Ovary (tissue), 10 donors: ENCODE measurements at places on chromosomes 1 and 21.

DNA sequence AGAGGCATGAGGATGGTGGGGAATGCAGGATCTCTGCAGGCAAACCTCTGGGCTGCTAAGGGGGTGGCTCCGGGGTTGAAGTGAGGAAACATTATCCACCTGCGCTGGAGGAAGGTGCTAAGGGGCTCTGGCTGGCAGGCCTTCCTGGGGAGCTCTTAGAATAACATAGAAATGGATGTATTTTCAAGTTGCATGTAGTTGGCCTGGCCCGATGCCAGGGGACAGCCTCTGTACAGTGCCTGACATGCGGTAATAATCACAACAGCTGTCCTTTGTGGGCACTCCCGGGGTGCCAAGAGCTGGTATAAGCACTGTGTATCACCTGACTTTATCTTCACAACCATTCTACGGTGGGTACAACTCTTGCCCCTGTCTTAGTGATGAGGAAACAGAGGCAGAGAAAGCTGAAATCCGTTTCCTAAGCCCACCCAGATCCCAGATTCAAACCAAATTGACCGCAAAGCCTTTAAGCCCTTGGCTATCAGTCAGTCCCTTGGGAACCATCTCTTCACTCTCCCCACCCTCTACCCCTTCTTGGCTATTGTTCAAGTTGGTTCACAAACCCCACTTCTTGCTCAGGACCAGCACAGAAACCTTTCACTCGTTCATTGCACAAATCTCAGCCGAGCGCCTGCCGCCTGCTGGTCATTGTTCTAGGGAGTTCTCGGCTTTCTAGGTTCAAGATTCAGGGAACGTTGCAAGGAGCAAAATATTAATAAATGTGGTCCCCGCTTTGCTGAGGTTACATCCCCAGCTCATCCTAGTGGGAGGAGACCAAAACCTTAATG lies 30.9 kb downstream of the PADI4 start:
- DNase-seq = no peak

- DNase-seq = no peak
Measured at GRCh38 chr21:40294345-40294744, 427.1 kb downstream of the PCP4 start.

GRCh38 chr1:219573960-219574359 lies 38.9 kb downstream of the ZC3H11B start:
- DNase-seq = no peak

GRCh38 chr1:1109743-1110142 lies 6.1 kb downstream of the C1orf159 start:
- no peak for DNase-seq

GRCh38 chr1:223763251-223763650 lies 50.9 kb downstream of the CAPN2 start:
- DNase-seq = no peak

- no peak for DNase-seq
Measured at GRCh38 chr1:205746757-205747412, 3.1 kb downstream of the NUCKS1 start.

DNA sequence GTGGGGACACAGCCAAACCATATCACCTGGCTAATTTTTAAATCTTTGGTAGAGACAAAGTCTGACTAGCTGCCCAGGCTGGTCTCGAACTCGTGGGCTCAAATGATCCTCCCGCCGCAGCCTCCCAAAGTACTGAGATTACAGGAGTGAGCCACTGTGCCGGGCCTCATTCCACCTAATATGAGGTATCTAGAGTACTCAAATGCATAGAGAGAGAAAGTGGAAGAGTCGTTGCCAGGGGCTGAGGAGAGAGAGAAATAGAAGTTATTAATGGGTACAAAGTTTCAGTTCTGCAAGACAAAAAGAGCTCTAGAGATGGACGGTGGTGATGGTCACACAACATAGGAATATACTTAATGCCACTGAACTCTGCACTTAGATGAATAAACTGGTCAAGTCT lies 119.6 kb downstream of the TOMM20 start:
- DNase-seq = no peak

DNA sequence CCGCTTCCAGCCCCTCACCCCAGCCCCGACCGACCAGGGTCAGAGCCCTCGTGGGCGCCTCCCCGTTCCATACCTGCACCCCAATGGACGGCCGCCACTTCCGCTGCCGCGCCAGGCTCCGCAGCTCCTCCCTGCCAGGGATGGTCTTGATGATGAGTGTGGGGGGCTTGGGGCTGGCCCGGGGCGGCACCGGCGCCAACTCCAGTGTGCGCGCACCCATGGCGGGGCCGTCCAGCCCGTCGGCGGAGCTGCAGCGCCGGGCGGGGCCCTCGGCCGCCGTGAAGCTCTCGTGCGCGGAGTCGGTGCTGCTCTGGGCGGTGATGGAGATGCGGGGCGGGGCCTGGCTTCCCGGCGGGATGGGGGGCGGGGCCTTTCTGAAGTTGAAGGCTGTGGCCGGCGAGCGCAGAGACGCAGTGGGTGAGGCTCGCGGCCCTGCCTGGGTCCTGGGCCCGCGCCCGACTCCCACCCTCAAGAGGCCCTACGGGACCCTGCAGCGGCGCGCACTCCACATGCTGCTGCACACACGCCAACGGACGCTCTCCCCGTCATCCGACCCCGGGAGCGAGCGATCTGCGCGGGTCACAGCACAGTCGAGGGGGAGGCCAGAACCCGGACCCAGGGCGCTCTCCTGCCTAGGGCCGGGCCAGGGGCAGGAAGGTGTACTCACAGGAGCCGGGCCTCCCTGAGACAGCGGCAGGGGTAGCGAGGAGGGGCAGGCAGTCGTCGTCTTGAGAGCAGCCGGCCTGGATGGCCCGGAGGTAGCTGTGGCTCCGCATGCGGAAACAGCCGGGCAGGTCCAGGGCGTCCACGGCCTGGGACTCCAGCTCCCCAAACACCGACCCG lies 26.1 kb upstream of the SMIM12 start:
- peak; percentile 54 for DNase-seq

GRCh38 chr1:234735476-234735875 lies 125.5 kb upstream of the IRF2BP2 start:
- no peak for DNase-seq

GRCh38 chr1:231676487-231676886 lies 49.9 kb downstream of the DISC1 start:
- DNase-seq = no peak

- no peak for DNase-seq
Measured at GRCh38 chr1:239677362-239677761, 291.0 kb downstream of the CHRM3 start.

DNA sequence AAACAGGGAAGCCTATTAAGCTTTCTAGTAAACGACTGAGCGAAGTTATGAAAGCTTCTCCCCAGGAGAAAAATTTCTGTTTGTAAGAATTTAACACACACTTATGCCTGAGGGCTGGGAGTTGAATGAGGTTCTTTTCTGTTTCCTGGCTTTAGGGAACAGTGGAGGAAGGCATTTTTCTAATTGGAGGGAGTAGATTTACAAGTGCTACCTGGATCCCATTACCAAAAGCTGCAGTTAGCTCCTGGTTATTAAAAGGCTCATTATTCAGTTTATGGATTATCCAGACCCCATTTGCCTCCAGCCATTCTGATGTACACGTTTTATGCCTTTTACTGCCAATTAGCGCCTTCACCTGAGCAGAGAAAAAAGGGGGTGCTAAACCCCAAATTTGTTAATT lies 7.5 kb downstream of the ST6GALNAC3 start:
- DNase-seq = no peak

- no peak for DNase-seq
Measured at GRCh38 chr1:206636671-206637070, 1.3 kb downstream of the DYRK3 start.

GRCh38 chr1:6859415-6860343 lies 74.4 kb downstream of the CAMTA1 start:
- DNase-seq = no peak

DNA sequence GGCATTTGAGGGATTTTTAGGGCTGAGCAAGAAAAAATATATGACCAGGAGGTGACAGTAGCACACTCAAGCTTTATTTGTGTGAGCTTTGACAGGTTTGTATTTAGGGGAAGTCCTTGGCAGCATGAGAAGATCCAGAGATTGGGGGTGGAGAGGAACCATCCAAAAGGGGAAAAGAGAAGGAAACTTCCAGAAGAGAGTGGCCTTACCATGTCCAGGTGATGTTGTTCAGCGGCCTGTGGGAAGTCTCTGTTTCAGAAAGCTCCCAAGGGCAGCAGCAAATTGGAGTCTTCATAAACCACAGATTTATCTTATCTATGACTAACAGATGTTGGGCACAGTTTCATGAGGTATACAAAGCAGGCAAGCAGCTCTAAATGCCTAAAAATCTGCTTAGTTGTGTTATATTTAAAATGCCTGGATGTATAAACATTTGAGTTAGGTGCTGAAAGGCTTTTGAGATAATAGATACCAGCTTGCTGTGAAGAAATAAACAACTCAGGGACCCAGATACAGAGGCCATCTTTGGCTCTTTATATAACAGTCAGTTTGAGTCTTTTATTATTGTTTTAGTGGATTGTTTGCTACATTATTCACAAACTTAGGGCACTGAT lies 21.2 kb upstream of the ADAR start:
- DNase-seq = no peak

- DNase-seq = no peak
Measured at GRCh38 chr1:46611691-46612221, 4.9 kb downstream of the MOB3C start.

DNA sequence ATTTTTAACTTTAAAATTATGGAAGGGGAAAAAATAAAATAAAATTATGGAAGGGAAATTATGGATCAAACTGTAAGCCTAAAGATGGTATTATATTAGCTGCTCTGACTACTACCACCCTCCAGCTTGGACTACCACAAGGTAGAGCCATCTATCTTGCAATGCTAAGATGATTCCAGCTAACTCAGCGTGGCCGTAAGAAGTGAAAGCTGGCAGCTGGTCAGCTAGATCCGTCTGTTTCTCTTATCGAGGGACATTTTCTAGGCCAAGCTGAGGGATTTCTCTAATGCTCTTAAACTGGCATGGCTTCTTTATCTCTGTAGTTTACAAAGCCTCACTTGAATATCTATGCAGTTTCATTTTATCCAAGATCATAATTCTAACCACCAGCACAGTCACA lies 31.5 kb downstream of the LYST start:
- peak; percentile 68 for DNase-seq

DNA sequence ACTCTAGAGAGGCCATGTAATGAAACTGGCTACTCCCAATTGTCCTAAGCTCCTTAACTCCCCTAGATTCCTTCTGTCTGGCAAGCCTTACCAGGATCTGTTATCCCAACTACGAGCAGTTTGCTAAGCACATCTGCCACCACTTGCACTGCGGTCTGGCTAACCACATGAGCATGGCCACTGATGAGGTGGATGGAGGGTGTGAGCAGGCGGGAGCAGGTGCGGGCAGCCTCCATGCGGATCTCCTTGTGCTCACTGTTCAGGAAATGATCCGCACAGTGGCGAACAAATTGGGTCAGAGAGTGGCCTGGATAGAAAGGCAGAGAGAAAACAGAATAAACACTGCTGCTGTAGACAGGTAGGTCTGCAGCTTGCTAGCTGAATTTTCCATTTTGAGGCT lies 24.0 kb downstream of the MTOR start:
- DNase-seq = no peak

DNA sequence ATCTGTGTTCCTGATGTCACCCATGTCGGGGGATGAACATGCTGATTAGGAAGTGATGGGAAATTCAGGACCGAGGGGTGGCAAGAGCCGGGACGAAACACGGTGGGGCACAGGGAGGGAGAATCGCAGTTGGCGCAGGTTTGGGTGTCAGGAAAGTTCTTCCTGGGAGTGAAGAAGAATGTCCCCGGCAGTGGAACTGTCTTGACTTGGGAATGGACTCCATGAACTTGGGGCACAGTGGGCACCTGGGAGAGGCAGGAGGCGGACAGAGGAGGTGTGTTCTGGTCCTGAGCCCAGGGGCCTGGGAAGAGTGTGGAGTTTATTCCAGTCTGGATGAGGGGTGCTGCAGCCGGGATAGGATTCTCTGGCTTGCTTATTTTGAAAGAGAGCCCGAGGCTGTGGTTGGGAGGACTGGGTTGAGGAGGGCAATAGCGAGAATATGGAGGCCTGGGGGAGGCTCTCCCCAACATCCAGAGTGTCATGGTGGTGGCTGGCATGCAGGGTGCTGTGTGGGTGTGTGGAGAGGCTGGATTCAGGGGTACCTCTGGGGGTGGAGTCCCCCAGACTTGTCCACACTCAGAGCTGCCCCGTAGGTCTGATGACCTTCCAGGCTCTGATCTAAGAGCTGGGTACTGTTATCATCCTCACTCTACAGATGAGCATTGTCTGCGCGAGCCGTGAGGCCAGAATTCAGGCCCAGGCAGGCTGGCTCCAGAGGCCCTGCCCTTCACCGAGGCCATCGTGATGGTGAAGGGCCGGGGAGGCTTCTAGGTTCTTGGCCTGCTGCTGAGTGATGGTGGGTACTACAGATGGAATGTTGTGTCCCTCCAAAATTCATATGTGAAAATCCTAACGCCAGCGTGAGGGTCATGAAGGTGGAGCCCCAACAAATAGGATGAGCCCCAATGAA lies 274.5 kb upstream of the C1orf174 start:
- no peak for DNase-seq

- DNase-seq = no peak
Measured at GRCh38 chr1:167182571-167183320, 37.9 kb upstream of the POU2F1 start.

DNA sequence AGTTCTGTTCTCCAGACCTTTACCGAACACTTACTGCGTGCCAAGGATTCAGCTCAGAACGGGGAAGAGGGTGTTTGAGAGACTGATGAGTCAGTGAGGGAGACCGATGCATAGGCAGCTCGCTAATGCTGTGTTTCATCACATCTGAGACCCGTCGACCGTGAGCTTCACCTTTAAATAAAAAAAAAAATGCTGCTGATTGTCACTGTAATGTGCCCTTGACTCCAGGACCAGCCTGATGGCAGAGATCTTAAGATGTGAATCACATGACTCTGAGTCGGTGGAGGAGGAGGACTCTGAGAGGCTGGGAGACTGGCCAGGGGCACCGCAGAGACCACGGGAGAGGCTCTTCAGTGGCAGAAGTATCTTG lies 28.8 kb downstream of the SPSB1 start:
- DNase-seq = peak; percentile 61

GRCh38 chr1:156592910-156593660 lies 1.5 kb downstream of the NAXE start:
- no peak for DNase-seq

GRCh38 chr21:38734646-38735365 lies 70.9 kb upstream of the ETS2 start:
- DNase-seq = no peak
